ENCODE measurements at places on chromosomes 2 and 18.

DNA sequence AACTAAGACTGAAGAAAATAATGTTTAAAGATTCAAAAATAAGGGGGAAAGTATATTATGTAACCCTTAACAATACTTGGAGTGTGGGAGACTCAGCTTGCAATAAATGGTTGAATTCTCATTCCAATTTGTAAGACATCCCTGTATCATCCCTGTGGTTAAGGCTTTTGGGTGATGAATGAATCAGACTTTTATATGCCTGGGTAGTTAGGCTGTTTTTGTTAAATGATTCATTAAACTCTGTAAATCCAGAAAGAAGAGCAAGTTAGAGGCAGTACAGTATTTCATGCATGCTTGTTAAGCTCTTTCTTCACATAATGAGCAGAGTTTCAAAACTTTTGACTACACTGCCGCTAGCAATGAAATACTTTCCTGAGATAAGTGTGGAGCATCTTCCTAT, 948.8 kb downstream of the SOCS6 start:
- no peak for DNase-seq

GRCh38 chr2:171348056-171348455, 85.7 kb downstream of the METTL8 start:
- no peak for DNase-seq

DNA sequence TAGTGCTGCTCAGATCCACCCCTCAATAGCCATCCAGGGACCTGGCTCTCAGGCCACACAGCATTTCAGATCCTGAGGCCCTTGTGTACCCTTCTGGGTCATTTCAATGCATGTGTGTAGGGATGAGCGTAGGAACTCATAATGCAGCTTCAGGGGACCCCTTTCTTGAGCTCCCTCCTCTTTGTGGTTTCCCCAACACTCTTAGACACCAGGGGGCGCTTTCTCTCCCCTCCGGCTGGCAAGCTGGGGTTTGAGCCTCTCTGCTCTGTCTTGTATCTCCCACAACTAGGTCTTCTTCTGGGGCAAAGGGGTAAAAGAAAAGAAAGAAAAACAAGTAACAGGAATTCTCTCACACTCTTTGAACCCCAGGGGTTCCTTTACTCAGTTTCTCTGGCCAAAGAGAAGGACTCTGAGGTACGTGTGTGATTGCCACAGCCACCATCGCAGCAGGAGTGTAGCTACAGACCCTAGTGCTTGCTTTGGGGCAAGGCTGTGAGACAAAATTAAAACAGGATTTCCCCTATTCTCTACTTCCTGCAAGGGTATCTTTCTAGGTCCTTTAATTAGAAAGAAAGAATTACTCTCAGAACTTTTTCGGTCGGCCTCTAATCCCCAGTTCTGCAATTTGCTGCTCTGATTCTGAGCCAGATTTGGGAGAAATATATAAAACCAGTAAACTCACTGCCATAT, 38.0 kb downstream of the CABYR start:
- DNase-seq = no peak

GRCh38 chr2:175490360-175490791, 308.9 kb upstream of the ATP5MC3 start:
- DNase-seq = no peak

- no peak for DNase-seq
Measured at GRCh38 chr2:86788881-86789686, 1.6 kb downstream of the CD8A start.

- no peak for DNase-seq
Measured at GRCh38 chr18:23967321-23968089, 47.0 kb upstream of the TTC39C start.

- DNase-seq = no peak
Measured at GRCh38 chr18:62555135-62555534, 32.3 kb downstream of the ZCCHC2 start.

DNA sequence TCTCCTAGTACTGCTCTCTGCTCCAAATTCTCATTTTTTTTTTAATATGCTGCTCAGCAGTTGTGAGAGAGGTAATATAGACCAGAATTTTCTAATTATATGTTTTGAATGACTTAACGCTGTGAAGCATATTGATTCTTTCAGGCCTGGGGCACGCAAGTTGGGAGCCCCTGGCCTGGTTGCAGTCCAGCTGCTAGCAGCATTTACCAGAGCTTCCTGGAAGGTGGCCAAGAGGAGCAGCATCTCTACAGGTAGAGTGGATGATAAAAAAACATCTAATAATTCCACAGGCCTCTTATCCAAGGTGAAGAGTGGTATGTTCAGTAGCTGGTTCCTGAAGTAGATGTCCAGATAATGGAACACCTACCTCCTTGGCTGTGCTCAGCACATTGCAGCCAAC, 7.3 kb upstream of the UGP2 start:
- DNase-seq = no peak

All from stimulated activated CD8-positive, alpha-beta memory T cell treated with anti-CD3 and anti-CD28 coated beads, Interleukin-4, amount 100 ng/mL, for 1 hour (primary cell).